Stimulated activated CD4-positive, alpha-beta T cell treated with anti-CD3 and anti-CD28 coated beads, Interleukin-15, amount 100 ng/mL, for 24 hours (primary cell): ENCODE measurements at places on chromosomes 7 and 10.

- no peak for DNase-seq
These were observed 6.9 kb upstream of the SUN1 start for GRCh38 chr7:825386-825785.

DNA sequence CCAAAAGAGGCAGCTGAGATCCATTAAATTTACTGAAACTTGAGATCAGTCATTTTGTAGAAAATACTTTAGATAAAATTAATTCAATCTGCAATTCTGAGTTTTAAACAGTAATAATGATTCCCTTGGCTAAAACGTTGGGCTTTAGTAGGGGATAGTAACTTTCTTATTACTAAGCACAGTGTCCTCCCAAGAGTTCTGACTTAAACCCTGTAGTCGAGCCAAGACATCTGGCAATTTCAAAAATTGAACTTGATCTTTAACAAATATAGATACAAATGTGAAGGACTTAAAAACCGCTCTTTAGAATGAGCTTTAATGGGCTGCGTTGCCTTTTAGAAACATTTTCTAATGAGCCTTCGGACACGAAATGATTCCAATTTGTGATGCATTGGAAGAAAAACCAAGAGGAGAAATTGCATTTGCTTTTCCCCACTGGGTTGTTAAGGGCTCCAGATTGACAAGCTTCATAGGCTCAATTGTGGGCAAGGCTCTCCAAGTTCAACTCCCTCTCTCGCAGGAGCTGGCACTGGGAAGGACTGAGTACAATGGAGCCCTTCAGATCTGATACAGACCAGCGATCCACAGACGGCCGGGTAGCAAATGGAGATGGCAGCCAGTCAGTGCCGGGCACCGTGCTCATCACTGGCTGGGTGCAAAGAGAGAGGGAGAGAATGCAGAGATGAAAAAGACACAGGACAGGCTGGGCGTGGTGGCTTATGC is 921.3 kb upstream of the AUTS2 start:
- no peak for DNase-seq

- DNase-seq, result no peak
These were observed 1203.3 kb upstream of the CELF2 start for GRCh38 chr10:9814285-9814864.

- DNase-seq, result no peak
These were observed 232.2 kb downstream of the KIAA1217 start for GRCh38 chr10:24440817-24441797.

- DNase-seq, result no peak
These were observed 12.6 kb upstream of the GDF10 start for GRCh38 chr10:47287365-47287802.

DNA sequence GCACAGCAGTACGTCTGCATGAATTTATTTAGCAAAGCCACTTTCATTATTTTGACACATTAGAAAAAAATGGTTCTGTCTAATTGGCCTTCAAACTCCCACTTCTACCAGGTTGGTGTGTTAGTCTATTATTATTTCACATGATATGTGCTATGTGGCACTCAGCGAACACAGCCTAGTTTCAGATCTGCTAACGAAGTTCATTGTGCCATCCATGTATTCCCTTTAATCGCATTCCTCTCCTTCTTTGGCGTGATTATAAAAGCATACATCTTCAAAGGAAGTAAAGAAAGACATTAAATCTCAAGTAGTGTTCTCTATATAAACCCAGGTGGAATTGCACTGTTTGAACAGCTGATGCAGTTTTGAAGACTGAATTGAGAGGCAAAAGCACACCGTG is 96.4 kb upstream of the CACNA2D1 start:
- no peak for DNase-seq

DNA sequence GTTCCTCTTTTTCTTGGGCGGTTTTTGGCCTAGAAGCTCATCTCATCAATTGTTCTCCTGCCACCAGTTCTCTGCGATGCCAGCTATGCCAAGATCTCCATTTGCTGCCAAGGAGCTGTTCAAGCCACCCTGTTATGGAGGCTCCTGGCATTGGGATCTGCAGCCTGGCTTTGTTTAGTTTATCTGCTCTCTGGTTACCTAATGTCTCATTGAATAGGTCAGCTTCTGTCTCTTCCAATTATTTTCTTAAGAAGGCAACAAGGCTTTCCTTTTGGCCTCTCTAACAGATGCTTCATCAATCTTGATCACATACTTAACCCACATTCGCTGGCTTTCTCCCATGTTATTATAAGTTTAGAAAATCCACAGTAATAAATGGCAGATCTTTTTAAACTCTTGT is 20.6 kb upstream of the SDK1 start:
- no peak for DNase-seq

DNA sequence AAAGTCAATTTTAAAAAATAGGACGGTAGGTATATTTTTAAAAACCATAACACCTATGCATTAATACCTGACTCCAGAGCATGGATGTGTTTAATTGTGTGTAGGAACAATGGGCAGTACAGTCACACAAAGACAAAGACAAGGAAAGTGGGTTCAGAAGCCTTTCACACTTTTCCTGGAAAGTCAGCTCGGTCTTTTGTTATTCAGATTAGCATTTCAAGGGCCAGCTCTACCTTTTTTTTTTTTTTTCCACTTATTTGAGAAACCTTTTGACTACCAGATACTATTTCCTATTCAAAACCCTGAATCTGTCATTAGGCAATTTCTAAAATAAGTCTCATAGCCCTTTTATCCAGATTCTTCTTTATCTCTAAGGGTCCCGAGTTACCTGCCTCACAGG is 401.9 kb downstream of the PARD3 start:
- DNase-seq, result no peak

DNA sequence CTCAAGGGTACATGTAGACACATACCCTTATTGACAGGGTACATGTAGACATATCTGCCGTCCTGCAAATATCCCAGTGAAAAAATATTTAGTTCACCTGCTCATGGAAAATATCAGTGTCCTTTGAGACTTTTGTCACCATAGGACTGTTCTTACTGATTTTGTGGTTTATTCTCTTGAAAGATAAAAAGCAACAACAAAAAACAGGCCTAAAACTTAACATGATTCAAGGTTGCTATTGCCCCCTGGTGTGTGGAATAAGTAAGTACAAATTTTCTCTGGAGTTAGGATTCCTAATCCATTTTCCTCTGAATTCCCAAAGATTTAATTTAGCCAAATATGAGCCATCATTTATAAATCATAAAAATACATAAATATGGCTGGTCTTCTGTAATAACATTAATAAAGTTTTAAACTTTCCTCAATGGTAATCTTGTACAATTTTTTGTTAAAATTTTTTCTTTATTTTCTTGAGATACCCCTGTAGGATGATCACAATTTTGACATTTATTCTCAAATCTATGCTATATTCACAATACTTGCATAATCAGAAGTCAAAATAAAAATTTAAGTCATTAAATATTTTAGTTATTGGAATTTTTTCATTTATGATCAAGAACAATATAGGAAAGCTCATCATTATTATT is 741.4 kb upstream of the POT1 start:
- no peak for DNase-seq

- no peak for DNase-seq
These were observed 129.2 kb downstream of the TNS3 start for GRCh38 chr7:47452715-47453092.

DNA sequence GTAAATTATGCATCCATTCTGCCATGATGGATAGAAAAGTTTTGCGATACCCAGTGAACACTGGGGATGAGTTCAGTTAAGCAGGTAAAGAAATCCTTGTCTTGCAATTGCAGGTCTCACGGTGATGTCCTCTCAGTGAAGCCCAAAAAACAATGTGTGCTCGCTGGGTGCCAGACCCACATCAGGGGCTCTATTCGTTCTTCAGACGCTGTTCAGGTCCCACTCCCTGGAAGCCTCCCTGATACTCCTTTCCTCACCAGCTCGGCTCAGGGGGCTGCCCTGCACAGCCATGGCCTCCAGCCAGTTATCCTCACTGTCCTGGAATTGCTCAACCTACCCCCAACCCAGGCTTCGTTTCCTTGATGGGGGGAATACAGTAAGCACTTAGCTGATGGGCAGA is 323.5 kb downstream of the ADARB2 start:
- no peak for DNase-seq

DNA sequence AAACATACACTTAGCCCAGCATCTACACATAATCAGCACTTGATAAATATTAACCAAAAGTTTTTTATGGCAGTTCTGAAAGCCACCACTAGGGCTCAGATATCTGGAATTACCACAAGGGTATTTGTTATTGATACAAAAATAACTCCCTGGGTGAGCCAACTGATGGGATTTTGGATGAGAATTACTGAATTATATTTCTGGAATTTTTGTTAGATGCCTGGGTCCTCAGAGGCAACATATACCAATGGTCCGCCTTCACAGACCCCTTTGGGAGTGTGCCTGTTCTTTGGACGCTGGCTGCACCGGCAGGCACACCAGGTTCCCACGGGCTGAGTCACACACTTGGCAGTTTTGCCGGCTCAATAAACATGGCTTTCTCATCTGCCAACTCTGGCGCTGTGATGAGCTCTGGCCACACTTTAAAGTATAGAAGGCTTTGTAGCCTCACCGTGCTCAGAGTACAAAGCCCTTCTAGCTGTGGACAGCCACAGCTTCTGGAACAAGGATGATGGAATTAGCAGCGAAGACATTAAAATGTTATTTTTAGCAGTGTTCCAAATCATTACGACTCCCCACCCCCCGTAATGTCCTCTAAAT is 24.5 kb upstream of the EEPD1 start:
- DNase-seq, result no peak

DNA sequence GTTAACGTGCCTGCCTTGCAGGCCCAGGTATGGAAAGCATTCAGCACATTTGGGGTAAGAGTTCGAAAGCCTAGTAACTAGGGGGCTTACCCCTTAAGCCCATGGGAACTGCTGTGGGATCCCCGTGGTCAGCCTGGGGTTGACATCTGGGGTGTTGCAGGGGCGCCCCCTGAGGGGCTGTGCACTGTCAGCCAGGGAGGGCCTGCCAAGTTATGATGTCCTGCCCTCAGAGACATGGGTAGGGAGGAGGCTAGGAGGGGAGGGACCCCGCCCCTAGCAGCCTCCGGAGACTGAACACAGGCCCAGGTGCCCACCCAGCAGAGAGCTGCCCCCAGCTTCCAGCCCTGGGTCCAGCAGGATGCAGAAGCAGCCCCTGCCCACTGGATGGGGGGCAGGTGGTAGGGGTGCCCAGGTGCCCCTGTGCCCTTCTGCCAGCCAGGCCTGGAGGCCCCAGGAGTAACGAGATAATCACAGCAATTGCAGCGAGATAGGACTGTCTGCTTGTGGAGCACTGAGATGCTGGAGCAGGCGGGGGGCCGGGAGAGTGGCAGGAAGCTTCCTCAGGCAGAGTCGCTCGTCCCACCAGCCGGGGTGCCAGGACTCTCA is 153.3 kb downstream of the UBE2H start:
- no peak for DNase-seq

GRCh38 chr10:61406736-61407135 is 46.4 kb downstream of the TMEM26 start:
- no peak for DNase-seq

DNA sequence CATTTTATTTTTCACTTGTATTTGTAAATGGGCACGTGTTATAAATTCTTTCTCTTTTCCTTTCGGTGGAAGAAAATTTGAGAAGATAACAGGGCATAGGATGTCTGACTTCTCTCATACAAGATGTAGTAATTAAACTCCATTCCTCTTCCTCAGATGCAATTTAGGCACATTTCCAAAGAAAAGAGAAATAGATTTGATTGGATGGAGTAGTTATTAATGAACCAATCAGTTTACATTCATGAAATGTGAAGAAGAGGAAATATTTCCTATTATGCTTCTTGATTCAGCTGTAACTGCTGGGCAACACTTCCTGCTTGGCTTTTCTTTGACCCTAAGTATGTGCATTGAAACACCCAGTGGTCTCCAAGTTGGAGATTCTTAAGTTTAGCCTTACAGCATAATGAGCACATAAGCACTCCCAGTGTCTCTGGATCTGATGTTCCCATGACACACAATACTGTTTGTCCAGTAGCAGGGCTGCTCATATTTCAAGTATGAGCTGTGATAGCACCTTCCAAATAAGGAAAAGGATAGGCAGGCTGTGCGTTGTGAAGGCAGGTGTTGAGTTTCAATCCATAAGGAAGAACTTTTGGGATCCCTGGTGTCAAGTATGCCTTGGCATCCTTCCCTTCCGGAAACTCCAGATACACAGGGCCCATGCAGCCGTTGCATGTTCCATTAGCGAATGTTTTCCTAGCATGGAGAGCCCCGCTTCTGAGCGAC is 33.4 kb upstream of the COBL start:
- no peak for DNase-seq

GRCh38 chr7:27198138-27198841 is 1.6 kb downstream of the HOXA13 start:
- no peak for DNase-seq

GRCh38 chr10:88386821-88387773 is 196.0 kb downstream of the RNLS start:
- no peak for DNase-seq

- no peak for DNase-seq
These were observed 2.1 kb downstream of the CAV1 start for GRCh38 chr7:116526897-116527296.

GRCh38 chr7:37488163-37488764 is 39.6 kb upstream of the ELMO1 start:
- DNase-seq, result no peak

DNA sequence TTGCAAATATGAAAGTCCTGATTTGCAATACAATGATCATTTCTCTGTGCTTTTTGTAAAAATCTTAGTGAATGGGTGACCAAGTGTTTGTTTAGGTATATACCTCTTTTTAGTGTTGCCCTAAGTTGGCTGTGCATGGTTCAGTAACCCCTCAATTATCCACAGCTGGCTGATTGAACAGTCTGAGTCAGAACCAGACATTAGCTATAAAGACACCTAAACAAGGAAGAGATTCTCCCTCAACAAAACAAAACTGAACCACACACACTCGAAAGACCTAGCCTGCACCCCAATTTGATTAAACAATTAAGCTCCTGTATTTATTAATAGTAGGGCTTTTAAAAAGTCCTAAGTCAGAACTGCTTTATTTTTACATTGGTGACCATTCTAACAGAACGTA is 2.8 kb downstream of the RSBN1L start:
- no peak for DNase-seq

DNA sequence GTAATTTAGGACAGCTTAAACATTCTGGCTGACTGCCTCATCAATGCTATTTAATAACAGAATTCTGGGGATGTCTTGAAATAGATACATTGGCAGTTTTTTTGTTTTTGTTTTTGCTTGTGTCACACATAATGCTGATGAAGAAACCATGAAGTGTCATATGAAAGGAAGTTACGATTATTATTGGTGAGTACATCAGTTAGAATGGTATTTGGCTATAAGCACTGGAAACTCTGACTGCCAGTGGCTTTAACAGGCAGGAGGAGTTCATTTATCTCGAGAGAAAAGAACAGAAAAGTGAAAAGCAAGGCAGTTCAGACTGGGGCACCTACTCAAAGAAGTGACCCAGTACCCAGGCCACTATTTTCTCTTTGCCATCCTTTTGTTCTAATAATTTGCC is 18.1 kb downstream of the LSM8 start:
- no peak for DNase-seq

GRCh38 chr10:120981601-120982391 is 130.6 kb downstream of the WDR11 start:
- no peak for DNase-seq
